ENCODE measurements at places on chromosomes 11 and 22.
A peak's percentile ranks its signal among the peaks of the same experiment; 100 is the strongest.

- peak; percentile 47 for DNase-seq
Observed at GRCh38 chr11:10807493-10808234, 1.1 kb downstream of the EIF4G2 start.

- no peak for DNase-seq
Observed at GRCh38 chr11:134861490-134862104, 449.6 kb upstream of the B3GAT1 start.

- no peak for DNase-seq
Observed at GRCh38 chr11:131677828-131678470, 307.5 kb downstream of the NTM start.

GRCh38 chr11:83601914-83602527 lies 315.9 kb upstream of the CCDC90B start:
- DNase-seq: no peak

DNA sequence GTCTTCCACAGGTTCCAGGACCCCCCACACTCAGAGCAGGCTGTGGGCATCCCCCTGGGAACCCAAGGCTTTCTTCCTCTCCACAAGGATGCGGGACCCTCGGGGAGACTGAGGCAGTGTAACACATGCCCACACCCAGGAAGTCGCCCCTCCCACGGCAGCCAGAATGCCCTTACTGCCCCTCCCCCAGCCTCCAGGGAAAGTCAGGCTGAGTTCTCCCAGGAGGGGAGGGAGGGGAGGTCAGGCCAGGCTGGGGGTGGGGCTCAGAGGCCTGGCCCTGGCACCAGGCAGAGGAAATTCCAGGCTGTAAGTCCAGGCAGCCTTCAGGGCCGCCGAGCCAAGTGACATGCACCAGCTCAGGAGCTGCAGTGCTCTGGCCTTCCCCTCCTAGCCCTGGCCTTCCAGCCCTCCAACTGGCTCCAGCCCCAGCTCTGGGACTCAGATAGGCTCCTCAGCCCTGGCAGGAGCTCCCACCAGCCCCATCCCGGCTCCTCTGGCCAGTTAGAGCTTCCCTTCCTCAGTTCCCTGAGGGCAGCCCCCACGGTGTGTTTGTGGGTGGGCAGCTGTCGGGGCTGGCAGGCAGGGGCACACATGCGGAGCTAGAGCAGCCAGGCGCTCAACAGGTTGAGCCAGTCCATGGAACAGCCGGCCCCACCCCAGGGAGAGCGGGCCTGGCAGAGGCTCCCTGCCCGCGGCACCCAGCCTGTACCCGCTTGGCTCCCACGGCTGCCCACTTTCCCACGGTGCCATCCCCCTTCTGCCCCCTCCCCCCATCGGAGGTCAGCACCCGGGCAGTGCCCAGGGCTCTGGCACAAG lies 3.6 kb downstream of the BCL9L start:
- no peak for DNase-seq

- no peak for DNase-seq
Observed at GRCh38 chr11:128188346-128189004, 398.9 kb downstream of the ETS1 start.

GRCh38 chr11:127627629-127628457 lies 627.3 kb upstream of the KIRREL3 start:
- peak; percentile 45 for DNase-seq

DNA sequence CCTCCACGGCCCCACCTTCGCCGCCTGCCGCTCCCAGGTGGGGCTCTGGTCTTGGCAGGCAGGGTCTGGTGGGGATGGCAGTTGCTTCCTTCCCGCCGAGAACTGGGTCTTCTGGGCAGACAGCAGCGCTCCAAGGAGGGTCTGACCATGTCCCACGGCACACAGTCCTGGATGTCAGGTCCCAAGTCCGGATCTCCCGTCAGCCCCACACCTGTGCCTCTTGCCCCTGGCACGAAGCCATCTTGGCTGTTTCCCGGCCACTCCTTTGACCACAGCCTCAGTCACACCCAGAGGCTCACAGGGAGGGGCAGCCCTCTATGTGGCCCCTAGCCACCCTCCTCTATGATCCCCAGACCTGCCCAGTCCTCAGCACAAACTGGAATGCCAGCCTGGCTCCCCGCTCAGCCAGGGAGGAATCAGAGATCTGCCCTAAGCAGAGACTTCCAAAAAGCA lies 14.3 kb downstream of the MUC5B start:
- no peak for DNase-seq

DNA sequence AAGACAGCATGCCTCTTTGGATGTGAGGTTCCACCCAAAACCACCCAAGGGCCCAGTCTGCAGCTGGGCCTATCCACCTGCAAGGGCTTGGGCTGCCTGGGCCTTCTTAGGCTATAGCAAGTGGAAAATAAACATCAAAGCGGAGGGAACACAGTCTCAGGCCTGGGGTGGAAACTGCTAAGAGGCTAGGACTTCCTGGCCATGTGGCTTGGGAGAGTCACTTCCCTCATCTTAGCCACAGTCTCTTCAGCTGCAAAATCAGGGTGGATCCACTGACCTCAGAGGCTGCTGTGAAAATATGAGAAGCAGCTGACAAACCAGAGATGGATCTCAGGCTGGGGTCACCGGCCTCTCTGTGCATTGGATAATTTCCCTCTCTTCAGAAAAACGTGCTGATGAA lies 30.6 kb upstream of the TFIP11 start:
- no peak for DNase-seq
